ENCODE measurements at places on chromosomes 11 and 22.

DNA sequence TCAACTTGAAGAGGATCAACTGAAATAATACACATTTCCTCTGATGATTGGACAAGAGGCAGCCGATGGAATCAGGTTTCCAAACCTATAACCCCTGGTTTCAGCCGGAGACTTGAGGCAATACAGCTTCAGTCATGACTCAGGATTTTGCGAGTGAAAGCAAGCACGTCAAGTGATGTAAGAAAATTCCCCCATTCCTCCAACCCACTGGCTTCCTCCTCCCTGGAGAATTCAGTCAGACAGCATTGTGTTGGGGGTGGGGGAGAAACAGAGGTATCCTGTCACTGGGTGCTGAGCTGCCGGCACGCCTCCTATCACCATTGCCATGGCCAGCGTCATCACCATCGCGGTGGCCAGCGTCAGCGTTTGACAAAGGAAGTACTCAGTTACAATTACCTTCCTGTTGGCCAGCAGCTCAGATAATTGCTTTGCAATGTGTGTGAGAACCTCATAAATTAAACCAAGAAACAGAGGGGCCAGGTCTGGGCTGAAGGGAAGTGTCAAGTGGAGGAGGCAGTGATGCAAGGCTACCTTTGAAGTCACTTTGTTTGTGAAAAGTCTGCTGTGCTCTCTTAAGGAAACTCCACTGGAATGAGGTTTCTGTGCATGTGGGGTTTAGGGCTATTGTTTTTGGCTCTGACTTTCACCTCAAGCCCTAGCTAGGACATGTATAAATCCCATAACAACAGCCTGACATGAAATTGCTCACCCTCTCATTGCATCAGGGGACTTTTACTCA, 50.2 kb downstream of the LIF start:
- no peak overlapping the region for H3K4me3 ChIP-seq
- peak overlapping the region; percentile 40 for H3K27ac ChIP-seq
- no peaks in the 10 kb centered on the region for H3K36me3 ChIP-seq
- H3K27me3 ChIP-seq: no peaks in the 10 kb centered on the region
- H3K4me1 ChIP-seq: peaks cover 25% of the 10 kb centered on the region

DNA sequence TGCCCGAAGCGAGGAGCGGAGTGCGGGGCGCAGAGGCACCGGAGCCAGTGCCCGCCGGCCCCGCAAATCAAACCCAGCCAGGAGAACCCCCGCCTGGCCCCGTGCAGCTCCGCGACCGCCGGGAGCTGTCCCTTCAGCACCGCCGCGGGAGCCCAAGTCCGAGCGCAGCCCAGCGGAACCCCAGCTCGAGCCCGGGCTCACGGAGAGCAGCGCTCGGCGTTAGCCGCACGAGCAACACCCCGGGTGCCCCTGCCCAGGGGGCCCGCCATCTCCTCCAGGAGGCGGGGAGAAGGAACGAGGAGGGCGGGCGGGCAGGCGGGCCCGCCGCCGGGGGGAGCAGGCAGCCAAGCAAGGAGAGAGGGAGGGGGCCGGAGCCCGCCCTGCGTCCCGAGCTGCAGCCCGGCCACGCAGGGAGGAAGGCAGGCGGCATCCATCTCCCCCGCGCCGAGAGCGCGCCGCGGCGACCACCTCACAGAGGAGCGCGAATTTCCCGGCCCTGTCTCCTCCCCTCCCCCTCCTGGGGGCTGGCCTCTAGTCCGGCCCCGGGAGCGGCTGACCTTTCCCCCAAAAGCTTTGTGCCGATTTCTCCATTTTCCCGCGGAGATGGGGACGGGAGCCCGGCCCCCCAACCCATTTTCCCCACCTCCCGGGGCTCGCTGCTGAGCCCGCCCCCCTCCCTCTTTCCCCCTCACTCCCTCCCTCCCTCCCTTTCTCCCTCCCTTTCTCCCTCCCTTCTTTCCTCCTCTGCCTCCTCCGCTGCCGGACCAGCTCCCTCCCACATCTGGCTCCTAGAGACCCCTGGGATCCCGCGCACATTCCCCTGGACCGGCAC, 621 bp downstream of the KCNC1 start:
- no peaks in the 10 kb centered on the region for H3K36me3 ChIP-seq
- H3K27me3 ChIP-seq: peaks cover 8% of the 10 kb centered on the region
- H3K4me3 ChIP-seq: no peak overlapping the region
- peaks cover 4% of the 10 kb centered on the region for H3K4me1 ChIP-seq
- no peak overlapping the region for H3K27ac ChIP-seq
- no peak for DNase-seq

- H3K27ac ChIP-seq: no peak overlapping the region
- no peak overlapping the region for H3K4me3 ChIP-seq
- no peaks in the 10 kb centered on the region for H3K4me1 ChIP-seq
- H3K27me3 ChIP-seq: no peaks in the 10 kb centered on the region
- DNase-seq: no peak
Observed at GRCh38 chr22:39363751-39364515, 14.1 kb downstream of the SYNGR1 start.

- H3K4me3 ChIP-seq: no peak overlapping the region
- H3K4me1 ChIP-seq: no peaks in the 10 kb centered on the region
- H3K27me3 ChIP-seq: no peaks in the 10 kb centered on the region
Observed at GRCh38 chr22:19495562-19496323, 16.0 kb downstream of the CDC45 start.

- no peaks in the 10 kb centered on the region for H3K36me3 ChIP-seq
- no peak overlapping the region for H3K27ac ChIP-seq
- no peaks in the 10 kb centered on the region for H3K27me3 ChIP-seq
- H3K4me1 ChIP-seq: no peaks in the 10 kb centered on the region
- no peak overlapping the region for H3K4me3 ChIP-seq
Observed at GRCh38 chr11:60240662-60241061, 2.3 kb downstream of the MS4A4E start.

DNA sequence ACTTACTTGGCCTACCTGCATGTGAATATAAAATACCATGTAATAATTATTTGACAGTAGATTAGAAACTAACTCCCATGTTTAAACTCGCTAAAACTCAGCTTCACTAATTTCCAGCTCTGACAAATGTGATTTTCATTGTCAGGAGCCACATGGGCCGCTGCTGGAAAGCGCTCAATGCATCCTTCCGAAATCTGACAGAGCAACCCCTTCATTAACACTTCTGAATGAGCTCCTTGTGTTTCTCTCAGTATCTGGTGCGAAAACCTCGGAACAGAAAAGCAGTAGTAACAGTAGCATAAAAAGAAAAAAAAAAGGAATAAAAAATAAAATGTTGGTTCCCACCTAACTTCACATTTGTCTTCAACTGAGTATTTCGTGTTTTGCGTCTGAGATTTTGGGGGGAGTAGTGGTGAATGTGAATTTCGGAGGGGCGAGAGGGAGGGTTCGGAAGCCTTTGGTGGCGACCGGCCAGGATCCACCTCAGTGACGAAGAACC, 710 bp downstream of the MTCH2 start:
- H3K27ac ChIP-seq: peak overlapping the region; percentile 80
- no peak for DNase-seq
- H3K4me1 ChIP-seq: peaks cover 7% of the 10 kb centered on the region
- H3K27me3 ChIP-seq: no peaks in the 10 kb centered on the region
- peaks cover 10% of the 10 kb centered on the region for H3K36me3 ChIP-seq
- peak overlapping the region; percentile 66 for H3K4me3 ChIP-seq

DNA sequence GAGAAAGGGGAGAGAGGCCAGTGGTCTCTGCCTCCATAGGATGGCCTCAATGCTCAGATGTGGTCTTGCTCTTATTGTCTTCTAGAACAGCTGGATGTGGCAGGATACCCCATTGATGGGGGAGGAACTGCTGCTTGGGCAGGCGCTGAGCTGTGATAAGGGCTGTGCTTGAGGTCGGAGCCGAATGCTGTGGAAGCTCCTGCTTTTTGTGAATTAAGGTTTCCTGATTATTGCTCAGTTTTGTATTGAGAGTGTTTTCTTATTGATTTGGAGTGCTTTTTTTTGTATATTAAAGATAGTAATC, 57.2 kb downstream of the CABIN1 start:
- H3K36me3 ChIP-seq: peaks cover 69% of the 10 kb centered on the region
- H3K4me1 ChIP-seq: no peaks in the 10 kb centered on the region
- no peak for DNase-seq
- no peak overlapping the region for H3K4me3 ChIP-seq
- no peaks in the 10 kb centered on the region for H3K27me3 ChIP-seq

- DNase-seq: no peak
- H3K4me3 ChIP-seq: no peak overlapping the region
- H3K27me3 ChIP-seq: no peaks in the 10 kb centered on the region
- H3K36me3 ChIP-seq: no peaks in the 10 kb centered on the region
- H3K4me1 ChIP-seq: no peaks in the 10 kb centered on the region
Observed at GRCh38 chr11:68115285-68115684, 5.9 kb downstream of the CHKA start.

DNA sequence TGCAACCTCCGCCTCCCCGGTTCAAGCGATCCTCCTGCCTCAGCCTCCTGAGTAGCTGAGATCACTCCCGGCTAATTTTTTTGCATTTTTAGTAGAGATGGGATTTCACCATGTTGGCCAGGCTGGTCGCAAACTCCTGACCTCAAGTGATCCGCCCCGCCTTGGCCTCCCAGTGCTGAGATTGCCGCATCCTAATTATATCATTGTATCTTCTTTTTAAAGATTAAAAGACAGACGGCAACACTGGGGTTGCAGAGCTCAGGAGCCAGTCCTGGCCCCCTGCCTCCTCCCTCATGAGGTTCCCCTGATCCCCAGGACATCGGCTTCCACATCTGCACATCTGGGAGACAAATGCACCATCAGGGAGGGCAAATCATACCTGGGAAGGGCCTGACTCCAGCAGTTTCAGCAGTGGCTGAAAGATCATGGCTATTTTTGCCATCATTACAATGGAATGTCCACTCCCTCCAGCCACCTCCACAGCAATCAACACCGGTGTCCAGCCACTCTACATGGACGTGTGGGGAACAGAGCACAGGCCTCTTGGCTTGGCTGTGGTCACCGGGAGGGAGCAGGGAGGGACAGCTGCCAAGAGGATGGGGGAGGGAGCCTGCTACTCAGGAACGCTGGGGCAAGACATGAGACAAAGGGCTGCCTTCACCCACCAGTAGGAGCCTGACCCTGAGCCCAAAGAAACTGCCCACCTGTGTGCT, 9.2 kb upstream of the CELSR1 start:
- no peaks in the 10 kb centered on the region for H3K36me3 ChIP-seq
- H3K27ac ChIP-seq: no peak overlapping the region
- peaks cover 8% of the 10 kb centered on the region for H3K27me3 ChIP-seq
- H3K4me3 ChIP-seq: no peak overlapping the region

DNA sequence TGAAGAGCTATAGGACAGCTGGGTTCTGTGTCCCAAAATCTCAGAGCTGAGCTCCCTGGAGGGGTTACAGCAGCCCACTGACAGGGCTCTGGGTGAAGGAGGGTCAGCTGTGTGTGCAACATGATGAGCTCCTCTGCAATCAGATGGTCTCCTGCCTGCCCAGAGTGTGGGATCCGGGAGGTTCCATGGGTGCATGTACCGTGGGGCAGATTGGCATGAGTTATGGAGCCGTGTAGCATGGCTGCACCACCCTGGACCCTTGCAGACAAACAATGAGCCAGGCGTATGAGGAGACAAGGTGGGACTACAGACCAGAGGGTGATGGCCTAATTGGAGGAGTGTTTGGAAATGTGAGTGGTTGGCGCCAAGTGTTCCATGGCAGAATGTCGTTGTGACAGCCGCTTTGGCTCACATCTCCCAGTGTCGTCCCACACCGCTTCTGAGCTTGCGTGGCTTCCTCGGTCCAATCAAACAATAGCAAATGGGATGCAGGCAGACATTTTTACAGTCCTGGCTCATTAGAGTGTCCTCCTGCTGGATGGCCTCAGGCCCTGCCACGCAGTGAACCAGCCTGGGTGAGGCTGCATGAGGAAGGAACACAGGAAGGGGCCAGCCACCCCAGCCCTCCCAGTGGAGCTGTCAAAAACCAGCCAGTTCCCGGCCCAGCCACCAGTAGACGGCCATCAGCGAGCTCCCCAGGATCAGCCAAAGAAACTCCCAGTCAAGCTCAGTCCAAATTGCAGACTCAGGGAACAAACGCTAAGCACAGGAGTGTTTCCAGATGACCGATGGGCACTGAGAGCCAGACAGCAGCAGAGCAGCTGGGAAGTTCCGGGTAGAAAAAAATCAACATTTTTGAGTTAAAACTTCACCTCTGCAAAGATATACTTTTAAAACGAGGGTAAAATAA, 1066.9 kb downstream of the BRD1 start:
- H3K27ac ChIP-seq: no peak overlapping the region
- no peaks in the 10 kb centered on the region for H3K27me3 ChIP-seq
- no peak overlapping the region for H3K4me3 ChIP-seq
- no peak for DNase-seq
- H3K4me1 ChIP-seq: no peaks in the 10 kb centered on the region
- no peaks in the 10 kb centered on the region for H3K36me3 ChIP-seq

DNA sequence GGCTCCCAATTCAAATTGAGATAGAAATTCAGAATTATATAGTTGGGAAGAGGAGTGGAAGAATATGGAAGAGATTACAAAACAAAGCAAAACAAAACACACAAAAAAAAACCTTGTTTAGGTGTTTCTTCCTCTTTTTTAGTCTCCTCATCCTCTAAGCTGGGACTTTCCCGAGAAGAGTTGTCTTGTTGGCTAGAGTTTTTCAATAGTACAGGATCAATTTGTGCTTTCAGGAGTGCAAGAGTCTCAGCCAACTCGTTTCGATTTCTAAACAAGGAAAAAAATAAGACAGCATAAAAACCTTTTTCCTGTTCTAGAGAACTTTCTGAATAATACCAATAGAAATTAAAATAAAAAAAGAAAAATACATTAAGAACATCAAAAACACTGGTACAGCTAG, 87.8 kb upstream of the CLNS1A start:
- H3K4me1 ChIP-seq: no peaks in the 10 kb centered on the region
- H3K36me3 ChIP-seq: peaks cover 23% of the 10 kb centered on the region
- no peak overlapping the region for H3K4me3 ChIP-seq
- H3K27ac ChIP-seq: no peak overlapping the region

GRCh38 chr11:111465400-111465799, 46.8 kb downstream of the BTG4 start:
- H3K36me3 ChIP-seq: no peaks in the 10 kb centered on the region
- H3K27me3 ChIP-seq: no peaks in the 10 kb centered on the region
- H3K27ac ChIP-seq: no peak overlapping the region
- no peak overlapping the region for H3K4me3 ChIP-seq
- H3K4me1 ChIP-seq: no peaks in the 10 kb centered on the region

GRCh38 chr11:100080821-100081220, 606.3 kb upstream of the ARHGAP42 start:
- no peaks in the 10 kb centered on the region for H3K4me1 ChIP-seq
- no peak overlapping the region for H3K27ac ChIP-seq
- H3K4me3 ChIP-seq: no peak overlapping the region
- H3K36me3 ChIP-seq: no peaks in the 10 kb centered on the region
- H3K27me3 ChIP-seq: no peaks in the 10 kb centered on the region

GRCh38 chr11:102879801-102880200, 5.0 kb upstream of the MMP12 start:
- no peak for DNase-seq
- no peak overlapping the region for H3K27ac ChIP-seq
- H3K4me1 ChIP-seq: no peaks in the 10 kb centered on the region
- H3K27me3 ChIP-seq: no peaks in the 10 kb centered on the region
- no peaks in the 10 kb centered on the region for H3K36me3 ChIP-seq
- H3K4me3 ChIP-seq: no peak overlapping the region

GRCh38 chr11:7490535-7490934, 5.2 kb downstream of the OLFML1 start:
- H3K27ac ChIP-seq: no peak overlapping the region
- peaks cover 2% of the 10 kb centered on the region for H3K27me3 ChIP-seq
- no peaks in the 10 kb centered on the region for H3K36me3 ChIP-seq
- DNase-seq: no peak
- H3K4me3 ChIP-seq: no peak overlapping the region
